ENCODE measurements at places on chromosomes 13 and 19.

DNA sequence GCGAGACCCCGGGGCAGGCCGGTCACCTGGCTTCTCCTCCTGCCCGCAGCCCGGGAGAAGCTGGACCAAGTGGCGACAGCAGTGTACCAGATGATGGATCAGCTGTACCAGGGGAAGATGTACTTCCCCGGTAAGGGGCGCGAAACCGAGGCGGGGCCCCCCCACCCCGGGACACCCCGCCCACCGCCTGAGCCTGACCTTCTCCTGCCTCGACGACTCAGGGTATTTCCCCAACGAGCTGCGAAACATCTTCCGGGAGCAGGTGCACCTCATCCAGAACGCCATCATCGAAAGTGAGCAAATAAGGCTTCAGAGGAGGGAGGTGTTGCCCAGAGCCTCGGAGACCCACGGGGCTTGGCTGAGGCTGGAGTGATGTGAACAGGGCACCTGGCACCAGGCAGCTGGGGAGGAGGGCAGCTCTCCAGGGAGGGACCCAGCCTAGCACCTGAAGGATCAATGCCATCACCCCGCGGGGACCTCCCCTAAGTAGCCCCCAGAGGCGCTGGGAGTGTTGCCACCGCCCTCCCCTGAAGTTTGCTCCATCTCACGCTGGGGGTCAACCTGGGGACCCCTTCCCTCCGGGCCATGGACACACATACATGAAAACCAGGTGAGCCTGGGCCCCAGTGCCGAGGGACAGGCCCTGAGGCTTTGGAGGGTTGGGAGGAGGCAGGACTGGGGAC is 629 bp downstream of the IZUMO4 start:
- no peak for DNase-seq

- DNase-seq: peak; percentile 72
Measured at GRCh38 chr13:76887076-76887563, 915 bp upstream of the KCTD12 start.

GRCh38 chr19:8336072-8336569 is 6.9 kb downstream of the KANK3 start:
- no peak for DNase-seq

DNA sequence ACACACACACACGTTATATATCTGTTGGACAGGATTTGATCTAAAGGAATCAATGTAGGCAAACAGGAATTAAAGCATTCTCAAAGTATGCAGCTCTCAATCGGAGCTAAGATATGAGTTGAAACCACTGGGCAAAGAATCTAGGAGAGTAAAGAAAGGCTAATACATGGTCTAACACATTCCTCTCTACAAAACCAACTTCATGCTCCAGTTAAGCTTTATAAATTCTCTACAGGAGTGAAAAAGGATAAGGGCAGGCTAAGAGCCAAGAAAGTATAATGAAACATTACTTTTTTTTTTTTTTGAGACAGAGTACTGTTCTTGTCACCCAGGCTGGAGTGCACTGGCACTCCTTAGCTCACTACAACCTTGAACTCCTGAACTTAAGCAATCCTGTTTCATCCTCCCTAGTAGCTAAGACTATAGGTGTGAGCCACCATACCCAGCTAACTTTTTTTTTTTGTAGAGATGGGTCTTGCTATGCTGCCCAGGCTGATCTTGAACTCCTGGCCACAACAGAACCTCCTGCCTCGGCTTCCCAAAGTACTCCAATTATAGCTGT is 10.6 kb downstream of the FBXL3 start:
- no peak for DNase-seq

DNA sequence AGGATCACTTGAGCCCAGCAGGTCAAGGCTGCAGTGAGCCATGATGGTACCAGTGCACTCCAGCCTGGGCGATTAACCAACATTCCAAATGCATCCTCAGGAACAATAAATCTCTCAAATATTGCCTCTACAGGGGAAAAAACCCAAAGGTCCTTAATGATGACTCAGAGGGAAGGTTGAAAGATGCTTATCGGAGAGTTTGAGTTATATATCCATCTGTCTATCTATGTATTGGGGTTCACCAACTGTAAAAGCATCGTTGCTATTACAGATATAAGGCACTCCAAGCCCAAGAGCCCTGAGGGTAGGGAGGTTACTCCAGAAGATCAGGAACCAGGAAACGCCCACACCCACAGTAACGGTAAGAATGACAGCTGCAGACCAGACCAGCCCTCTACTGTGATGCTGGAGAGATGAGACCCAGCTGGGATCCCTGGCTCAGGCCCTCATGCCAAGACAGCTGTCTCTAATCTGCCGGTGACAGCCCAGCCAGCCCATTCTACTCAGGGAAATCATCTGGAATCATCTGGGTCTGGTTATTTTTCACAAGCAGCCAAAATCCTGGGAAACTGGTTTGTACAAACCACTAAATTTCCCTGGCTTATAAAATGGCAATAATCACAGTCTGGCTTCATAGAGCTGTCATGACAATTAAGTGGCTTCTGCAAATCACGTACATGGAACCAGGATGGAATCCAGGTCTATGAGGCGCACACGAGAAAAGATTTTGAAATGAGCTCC is 23.8 kb downstream of the TEX101 start:
- DNase-seq: no peak

DNA sequence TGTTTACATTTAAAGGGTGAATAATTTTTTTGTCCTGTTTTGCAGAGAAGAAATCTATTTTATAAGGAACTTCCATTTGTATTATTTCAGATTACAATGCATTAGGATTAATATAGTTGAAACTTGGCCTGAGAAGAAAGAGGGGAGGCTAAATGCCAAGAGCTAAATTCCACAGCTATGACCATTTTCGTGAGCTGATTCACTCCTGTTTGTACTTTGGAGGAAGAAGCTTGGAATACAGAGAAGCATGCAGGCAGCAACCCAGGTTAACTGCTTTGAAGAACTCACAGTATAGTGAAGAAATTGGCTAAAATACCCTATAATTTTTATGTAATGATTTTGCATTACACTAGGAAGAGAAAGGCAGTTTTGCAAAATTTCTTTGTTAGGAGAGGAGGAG is 309.4 kb upstream of the KLF12 start:
- DNase-seq: no peak

- no peak for DNase-seq
Measured at GRCh38 chr13:29859971-29860370, 9.6 kb upstream of the UBL3 start.

DNA sequence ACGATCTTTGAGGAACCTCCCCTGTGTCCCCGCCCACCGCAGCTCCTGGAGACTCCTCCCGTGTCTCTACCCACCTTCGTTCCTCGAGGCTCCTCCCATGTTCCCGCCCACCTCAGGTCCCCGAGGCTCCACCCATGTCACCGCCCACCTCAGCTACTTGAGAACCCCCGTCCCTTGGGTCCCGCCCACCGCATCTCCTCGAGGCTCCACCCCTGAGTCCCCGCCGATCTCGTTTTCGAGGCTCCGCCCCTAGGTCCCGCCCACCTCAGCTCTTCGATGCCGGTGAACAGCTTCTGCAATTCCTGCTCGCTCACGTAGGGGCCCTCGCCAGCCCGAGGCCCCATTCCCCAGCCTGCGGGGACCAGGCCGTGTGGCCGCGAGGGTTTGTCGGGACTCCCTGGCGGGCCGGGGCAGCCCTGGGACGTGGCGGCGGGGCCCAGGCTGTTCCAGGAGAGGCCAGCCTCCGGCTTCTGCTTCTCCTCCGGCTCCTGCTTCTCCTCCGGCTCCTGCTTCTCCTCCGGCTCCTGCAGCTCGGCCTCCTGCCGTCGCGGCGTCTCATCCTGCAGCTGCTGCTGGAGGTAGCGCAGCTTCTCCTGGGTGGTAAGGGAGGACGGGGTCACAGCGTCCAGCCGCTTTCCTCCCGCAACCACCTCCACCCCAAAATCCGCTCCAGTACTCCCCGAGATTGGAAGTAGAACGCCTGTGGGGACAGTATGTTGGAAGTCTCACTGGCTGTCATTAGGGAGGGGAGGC is 16.7 kb downstream of the TSKS start:
- DNase-seq: peak; percentile 80

GRCh38 chr13:35489050-35489449 is 12.6 kb upstream of the MAB21L1 start:
- DNase-seq: no peak

- no peak for DNase-seq
Measured at GRCh38 chr13:99473515-99473914, 27.8 kb upstream of the TM9SF2 start.

GRCh38 chr13:33757713-33758112 is 60.2 kb upstream of the RFC3 start:
- DNase-seq: no peak

DNA sequence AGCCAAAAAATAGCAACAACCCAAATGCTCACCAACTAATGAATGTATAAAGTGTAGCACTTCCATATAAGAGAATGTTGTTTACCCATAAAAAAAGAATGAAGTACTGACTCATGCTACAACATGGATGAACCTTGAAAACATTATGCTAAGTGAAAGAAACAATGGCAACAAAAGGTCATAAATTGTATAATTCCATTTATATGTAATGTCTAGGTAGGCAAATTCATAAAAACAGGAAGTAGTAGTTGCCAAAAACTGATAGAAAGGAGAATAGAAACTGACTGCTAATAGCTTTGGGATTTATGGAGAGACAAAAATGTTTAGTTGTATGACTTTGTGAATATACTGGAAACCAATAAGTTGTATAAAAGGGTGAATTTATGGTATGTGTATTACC is 21.6 kb downstream of the MYCBP2 start:
- no peak for DNase-seq

DNA sequence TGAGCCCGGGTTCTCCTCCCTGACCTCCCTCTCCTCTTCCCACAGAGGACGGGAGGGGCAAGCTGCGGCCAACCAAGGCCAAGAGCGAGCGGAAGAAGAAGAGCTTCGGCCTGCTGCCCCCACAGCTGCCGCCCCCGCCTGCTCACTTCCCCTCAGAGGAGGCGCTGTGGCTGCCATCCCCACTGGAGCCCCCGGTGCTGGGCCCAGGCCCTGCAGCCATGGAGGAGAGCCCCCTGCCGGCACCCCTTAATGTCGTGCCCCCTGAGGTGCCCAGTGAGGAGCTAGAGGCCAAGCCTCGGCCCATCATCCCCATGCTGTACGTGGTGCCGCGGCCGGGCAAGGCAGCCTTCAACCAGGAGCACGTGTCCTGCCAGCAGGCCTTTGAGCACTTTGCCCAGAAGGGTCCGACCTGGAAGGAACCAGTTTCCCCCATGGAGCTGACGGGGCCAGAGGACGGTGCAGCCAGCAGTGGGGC is 162.2 kb downstream of the KDM4B start:
- no peak for DNase-seq

DNA sequence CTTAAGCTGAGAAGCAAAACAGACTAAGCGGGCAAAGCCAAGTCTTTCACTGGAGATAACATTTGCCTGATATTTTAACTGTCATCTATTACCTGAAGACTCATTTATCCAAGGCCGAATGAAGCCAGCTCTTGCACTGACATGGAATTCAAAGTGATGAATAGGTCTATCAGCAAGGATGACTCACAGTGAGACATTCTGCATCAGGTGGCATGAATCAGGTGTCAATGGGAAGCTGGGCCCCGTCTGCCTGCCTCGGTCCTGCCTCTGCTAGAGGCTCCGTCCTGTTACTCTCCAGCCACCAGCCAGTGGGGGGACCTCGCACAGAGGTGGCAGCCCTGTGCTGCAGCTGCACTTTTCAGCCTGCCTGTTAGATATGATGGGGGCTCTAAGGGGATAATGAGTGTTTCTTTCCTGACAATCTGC is 23.5 kb downstream of the STARD13 start:
- no peak for DNase-seq

DNA sequence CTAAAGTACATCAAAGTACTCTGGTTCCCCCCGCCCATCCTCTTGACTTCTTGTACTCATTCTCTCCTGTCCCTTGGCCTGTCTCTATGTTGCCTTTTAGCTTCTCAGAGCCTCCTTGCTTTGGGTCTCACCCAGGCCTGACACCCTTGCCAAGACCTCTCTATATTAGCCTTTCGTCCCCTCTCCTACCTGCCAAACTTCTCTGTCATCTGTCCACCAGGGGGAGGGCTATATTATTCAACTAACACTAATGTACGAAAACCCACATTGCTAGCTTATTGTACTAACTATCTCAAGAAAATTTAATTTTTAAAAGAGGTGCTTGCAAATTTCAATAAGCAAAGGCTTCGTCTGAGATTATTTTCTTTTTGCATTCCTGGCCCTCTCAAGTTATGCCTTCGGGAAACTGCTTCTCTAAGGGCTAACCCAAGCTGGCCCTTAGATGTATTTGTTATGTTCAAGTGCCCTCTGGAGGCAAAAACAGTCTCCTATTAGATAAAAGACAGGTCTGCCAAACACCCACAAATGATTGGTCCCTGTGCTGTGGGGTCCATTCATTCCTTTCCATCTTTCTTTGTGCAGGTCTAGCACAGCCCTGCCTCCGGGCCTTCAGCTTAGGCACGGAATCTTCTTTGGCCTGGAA is 6.3 kb upstream of the MRPS31 start:
- DNase-seq: peak; percentile 93

DNA sequence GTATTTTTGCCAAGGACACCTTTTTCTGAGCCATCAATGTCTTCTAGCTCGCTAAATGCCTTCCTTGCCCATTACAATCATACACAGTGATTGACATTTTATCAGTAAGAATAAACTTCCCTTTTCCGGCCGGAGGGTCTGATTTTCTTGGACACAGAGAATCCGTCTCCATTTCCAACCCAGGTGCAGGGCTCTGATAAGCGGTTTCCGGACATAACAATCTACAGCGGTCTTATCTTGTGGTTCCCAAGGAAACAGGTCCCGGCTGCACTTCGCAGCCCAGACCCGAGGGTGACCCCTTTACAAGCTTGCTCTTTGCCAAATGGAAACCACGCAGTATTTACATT is 5.1 kb upstream of the ZNF77 start:
- no peak for DNase-seq

- DNase-seq: no peak
Measured at GRCh38 chr13:56424246-56424645, 716.5 kb upstream of the PRR20A start.

DNA sequence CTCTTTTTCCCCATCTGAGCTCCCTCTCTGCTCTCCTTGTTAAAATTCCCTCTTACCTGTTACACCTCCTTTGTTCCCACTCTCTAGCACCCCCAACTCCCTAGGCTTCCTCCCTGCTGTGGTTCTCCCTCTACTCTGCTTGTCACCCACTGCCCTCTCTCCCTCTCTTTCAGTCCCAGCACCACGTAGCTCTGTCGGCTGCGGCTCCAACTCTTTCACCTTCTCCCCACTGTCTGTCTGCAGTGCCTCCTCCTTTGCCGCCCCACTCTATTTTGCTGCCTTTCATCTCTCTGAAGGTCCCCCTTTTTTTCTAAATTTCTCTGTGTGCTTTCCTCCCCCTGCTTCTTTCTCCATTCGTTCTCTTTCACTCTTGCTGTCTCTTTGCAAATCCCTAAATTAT is 1.1 kb downstream of the ZNF836 start:
- DNase-seq: no peak
